ENCODE measurements at places on chromosomes 13 and 19.

DNA sequence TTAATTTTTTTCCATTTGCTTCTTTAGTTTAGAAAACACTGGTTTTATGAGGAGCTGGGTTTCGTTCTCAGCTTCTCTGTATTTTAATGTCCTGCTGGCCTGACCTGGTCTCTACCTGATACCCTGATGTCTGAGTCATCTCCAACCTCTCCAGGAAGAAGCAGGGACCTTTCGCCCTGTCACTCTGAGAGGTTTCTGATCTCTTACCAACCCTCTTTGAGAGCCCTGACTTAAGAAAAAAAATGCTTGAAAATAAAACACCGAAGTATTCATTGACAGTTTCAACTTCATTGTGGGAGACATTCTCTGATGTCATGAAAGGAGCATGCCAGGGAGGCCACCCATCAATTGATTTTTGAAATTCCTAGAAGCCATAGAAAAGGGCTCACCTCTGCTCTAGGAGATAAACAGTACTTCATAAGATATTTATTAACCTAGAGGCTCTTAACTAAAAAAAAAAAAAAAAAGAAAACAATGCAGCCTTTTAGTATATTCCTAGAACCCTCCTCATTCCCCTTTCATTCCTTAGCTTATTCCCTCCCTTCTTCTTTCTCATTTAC lies 234.8 kb downstream of the ENOX1 start:
- no peak for DNase-seq

GRCh38 chr19:32599736-32600157 lies 18.8 kb downstream of the PDCD5 start:
- DNase-seq, result peak; percentile 42

- no peak for DNase-seq
These were observed 29.0 kb downstream of the RXFP2 start for GRCh38 chr13:31768351-31768750.

DNA sequence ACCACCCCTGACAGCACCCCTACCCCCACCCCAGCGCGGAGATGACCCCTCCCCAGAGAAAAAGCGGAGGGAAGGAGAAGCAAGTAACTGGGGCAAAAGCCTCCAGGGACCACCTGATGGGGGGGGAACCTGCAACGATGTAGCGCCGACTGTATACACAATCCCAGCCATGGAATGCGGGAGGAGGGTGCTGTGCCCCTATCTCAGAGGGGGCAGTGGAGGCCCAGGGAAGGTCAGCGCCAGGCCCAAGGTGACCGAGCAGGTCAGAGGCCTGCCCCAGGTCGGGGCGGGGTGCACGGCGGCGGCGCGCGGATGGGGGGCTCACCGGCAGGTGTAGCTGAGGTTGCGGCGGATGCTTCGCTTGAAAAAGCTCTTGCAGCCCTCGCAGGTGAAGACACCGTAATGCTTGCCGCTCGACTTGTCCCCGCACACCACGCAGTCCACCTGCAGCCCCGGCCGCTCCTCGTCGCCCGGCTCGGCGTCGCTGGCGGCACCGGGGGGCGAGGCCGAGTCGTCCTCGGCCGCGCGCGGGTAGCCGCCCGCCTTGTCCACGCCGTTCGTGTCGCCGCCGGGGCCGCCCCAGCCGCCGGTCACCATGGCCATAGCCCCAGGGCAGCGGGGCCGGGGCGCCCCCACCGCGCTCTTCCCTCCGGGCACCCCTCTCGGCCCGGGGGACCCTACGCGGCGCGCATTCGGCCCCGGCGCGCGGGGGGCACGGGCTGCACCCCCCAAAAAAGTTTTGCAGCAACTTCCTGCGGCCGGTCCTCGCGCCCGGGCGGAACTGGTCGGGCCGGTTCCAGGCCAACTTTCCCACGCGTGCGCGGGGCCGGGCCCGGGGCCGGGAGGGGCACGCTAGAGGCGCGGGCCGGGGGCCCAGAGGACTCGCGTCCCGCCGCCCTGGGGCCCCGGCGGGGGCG lies 843 bp downstream of the NR2F6 start:
- DNase-seq, result no peak

GRCh38 chr13:49314344-49314882 lies 66.7 kb downstream of the CDADC1 start:
- DNase-seq, result no peak

DNA sequence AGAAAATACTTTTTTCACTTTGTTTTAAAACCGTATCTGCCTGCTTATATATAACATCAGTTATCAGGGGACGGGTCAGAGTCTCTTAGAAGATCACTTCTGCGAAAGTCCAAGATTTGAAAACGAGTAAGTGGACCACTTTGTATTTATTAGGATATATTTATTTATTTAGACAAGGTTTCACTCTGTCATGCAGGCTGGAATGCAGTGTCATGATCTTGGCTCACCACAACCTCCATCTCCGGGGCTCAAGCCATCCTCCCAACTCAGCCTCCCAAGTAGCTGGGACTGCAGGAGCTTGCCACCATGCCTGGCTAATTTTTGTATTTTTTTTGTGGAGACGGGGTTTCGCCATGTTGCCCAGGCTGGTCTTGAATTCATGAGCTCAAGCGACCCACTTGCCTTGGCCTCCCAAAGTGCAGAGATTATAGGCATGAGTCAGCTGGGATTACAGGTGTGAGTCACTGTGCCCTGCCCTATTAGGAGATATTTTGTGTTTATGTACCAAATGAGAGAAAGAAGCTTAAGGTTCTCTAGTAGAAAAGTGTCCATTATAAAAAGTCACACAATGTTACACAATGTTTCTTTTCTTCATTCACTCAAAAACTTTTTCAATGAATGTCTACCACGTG lies 39.5 kb downstream of the RASL11A start:
- DNase-seq, result no peak

GRCh38 chr19:47497821-47498520 lies 14.0 kb upstream of the KPTN start:
- no peak for DNase-seq

GRCh38 chr13:27927444-27928352 lies 7.9 kb downstream of the PDX1 start:
- no peak for DNase-seq

DNA sequence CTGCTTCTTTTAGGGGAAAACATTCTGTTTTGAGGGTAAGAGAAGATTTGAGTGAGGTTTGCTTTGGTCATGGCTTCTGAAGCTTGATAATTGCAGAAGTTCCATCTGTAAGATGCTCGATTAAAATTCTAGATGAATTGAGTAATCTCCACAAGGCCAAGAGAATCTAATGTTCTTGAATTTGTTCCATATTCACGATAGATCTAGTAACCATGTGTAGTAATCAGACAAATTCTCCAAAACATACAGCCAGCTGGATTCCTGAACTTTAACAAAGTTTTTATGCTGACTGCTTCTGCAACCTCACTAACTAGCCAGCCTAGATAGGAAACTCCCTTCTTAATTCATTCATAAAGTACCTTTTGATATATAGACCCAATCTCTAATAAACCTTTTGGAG lies 92.7 kb downstream of the COL4A2 start:
- no peak for DNase-seq

GRCh38 chr19:18157465-18158063 lies 4.6 kb downstream of the PIK3R2 start:
- no peak for DNase-seq

DNA sequence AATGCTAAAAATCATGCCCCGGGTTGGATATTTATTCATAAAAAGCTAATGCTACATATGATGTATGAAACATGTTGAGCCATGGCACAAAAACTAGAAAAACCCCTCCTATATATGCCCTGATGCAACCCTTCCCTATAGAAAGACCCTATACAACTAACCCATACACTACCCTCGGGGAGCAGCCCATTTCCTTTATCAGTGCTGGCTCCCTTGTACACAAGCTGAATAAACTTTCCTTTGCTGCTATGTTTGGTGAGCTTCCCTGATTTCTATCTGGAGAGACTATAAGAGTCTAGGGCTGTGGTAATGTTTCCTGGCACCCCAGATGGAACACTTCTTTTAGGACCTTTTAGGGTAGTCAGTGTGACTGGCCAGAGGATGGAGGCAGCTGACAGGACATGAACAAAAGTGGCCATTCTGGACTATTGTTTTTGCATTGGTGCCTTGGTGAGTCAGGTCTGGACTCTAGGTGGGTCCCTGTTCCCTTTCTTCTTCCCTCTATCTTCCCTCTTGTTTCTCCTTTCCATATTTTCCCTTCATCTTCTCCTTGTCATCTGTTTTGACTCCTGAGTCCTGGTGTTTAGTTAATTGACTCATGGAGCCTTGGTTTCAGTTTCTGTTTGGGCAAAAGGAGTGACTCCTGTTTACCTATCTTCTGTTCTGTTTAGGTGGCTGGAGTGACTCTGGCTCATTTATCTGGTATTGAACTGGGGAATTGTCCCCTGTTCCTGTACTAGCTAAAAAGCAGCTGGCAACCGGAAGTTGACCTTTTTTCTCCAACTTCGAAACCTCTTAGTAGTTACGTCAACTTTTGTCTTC lies 1321.8 kb upstream of the PCDH9 start:
- DNase-seq, result no peak

- DNase-seq, result no peak
These were observed at the start of gene CYP4F8 for GRCh38 chr19:15614507-15615379. TSS of gene CYP4F8 (plus strand) at chr19:15615218. CDS start at chr19:15615617, 399 bp downstream.

DNA sequence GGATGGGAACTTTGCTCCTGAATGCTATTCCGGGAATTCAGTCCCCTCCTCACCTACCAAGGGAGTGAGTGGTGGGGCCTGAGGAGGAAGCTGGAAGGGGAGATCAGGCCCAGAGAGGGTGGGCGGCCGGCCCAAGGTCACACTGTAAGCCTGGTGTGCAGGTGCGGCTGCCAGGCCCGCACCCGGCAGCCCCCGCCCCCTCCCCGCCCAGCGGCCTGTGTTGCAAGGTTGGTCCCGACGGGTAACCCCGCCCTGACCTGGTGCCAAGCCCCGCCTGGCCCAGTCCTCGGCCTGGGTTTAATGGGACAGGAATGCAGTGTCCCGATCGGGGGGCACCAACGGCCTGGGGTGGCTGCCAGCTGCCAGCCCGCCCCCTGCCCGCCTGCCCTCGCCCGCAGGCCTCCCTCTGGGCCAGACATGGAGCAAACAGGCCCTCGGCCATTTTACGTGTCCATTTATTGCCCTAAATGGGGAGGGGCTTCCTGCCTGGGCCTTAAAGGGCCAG lies 5.5 kb downstream of the ZBTB7A start:
- no peak for DNase-seq

DNA sequence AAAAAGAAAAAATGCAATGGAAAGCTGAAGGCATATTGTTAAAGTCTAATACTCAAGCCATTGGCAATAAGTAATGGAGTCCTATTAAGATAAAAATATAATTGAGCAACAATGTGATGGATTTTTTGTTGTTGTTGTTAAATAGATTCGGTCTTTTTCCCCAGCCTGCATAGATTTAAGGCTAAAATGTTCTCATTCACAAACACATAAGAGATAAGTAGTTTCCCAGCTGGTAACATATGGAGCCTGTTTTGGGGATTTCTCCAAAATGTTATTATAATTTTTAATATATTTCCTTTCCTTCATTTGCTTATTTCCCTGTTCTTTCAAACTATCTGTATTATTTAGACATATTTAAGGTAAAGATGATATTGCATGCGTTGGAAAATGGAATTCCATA lies 1149.1 kb upstream of the PRR20A start:
- no peak for DNase-seq

- no peak for DNase-seq
These were observed 878.6 kb upstream of the PCDH20 start for GRCh38 chr13:62294244-62294643.

DNA sequence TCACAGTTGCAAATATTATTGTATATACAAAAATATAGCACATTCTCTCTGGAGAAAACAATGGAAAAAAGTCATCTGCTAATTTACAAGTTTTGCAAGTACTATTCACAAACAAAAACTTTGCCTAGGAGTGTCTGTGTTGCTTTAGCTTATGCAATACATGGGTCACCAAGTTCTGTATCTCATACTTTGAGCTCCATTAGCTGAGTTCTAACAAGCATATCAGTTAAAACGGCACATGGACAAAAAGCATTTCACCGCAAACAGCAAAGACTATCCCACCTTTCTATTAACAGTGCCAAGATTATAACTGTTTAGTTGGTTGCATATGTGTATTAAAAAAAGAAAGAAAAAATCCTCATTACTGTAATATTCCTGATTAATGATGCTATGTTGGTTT lies 4.6 kb downstream of the SPRY2 start:
- DNase-seq, result no peak

- no peak for DNase-seq
These were observed 109.2 kb downstream of the FNDC3A start for GRCh38 chr13:49084961-49085360.

DNA sequence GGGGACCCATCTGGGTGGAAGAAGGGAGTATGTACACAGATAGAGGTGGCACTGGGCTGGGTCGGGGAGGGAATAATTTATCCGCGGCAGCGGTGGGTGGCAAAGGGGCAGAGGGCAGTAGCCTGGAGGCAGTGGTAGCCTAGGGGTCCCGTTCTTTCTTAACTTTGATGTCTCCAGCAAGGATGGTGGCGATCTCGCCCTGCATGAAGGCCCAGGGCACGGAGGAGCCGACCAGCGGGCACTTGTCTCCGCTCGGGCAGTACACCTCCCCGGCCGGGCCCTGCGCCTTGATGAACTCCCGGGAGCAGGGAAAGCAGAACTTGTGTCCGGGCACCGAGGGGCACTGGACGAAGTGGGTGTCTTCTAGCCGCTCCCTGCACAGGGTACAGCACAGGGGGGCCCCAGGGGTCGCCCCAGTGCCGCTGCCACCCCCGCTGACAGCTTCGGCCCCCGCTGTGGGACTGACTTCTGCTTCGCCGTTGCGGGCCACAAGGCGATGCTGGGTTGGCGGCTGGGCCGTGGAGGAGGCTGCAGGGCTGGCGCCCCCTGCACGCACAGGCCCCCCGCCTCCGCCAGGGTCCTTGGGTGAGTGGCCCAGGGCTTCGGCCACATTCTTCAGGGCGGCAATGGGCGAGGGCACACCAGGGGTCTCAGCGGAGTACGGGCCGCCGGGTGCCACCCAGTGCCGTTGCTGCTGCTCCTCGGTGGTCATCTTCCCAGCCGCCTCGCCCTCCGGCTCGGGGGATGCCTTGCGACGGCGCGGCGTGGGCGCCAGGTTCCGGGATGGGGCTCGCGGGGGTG lies 1.9 kb downstream of the IRF2BP1 start:
- DNase-seq, result no peak

GRCh38 chr13:31891472-31891871 lies 140.1 kb upstream of the FRY start:
- DNase-seq, result no peak

DNA sequence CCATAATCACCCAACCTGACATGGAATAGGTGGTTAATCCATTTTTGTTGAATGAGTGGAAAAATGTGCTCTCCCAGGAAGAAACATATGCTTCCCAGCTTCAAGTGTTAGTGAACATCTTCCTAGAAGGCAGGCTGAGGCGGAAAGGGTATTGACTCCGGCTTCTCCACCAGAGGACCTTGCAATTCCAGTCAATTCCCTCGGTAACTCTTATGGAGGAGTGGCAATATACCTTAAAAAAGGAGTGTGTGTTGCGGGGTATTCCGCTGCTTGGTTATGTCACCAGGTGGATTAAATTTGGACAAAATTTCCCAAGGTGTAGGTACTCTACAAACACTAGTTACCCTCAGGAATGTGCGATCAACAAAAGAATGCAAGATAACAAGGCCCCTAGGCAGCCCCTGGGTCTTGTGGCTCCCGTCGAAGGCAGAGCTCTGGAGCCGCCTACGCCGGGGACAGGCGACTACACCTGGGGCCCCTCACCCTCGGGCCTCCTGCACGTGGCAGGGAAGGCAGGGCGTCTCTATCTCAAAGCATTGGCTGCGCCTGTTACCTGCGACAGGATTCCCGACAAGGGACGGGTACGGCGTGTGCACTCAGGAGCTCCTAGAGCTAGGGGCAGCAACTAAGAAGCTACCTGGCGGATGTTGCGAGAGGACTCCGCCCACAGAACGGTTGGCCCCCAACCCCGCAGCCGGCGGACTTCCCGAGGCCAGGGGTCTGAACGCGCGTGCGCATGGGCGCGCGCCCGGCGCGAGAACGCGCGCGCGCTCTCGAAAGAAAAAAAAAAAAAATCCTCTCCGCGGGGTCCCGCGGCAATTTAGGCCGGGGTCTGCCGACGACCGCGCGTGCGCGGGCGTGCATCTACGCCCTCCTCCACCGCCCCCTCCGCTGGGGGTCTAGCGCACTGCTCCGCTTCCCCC lies at the start of gene WDR87:
TSS of gene WDR87 (minus strand) at position 649 of the 923 bp plus-strand sequence. CDS start 8,355 bp downstream, outside the sequence.
- no peak for DNase-seq

Data from stimulated activated CD8-positive, alpha-beta memory T cell treated with anti-CD3 and anti-CD28 coated beads, Interleukin-12 subunit alpha, Interleukin-12 subunit beta, amount 100 ng/mL, for 1 hour (primary cell).